ENCODE measurements at places on chromosomes 12 and 14.

DNA sequence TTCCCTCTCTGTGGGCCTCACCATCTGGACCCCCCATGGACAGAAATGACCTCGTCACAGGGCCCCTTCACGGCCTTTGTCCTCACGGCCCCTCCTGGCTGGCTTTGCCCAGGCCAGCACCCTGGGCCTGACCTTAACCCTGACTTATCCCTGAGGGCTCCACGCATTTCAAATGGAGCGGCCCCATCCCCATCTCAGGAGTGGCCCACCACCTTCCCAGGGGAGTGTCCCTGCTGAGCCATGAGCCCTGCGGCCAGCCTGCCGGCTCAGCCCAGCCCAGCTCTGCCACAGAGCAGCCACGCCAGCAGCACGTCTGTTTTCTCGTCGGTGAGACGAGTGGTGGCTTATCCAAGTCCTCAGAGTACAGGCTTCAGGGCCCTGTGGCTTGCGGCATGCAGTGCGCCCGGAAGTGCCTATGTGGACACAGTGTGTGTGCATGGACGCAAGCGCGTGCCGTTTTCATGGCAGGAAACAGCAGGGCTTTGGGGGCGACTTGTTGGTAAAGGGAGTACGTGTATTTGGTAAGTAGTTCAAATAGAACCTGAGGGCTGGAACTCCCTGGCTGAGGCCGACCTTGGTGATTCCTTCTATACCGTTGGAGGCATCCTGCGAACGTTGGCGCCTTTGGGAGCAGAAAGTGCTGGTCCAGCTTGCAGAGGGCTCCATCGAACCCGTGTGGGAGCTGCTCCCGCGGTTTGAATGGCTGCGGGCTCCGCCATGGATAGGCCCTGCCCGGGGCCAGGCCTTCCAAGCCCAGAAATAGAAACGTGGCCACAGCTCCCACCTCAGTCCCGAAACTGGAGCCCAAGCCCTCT is 52.1 kb downstream of the LRCOL1 start:
- peak; percentile 17 for DNase-seq

DNA sequence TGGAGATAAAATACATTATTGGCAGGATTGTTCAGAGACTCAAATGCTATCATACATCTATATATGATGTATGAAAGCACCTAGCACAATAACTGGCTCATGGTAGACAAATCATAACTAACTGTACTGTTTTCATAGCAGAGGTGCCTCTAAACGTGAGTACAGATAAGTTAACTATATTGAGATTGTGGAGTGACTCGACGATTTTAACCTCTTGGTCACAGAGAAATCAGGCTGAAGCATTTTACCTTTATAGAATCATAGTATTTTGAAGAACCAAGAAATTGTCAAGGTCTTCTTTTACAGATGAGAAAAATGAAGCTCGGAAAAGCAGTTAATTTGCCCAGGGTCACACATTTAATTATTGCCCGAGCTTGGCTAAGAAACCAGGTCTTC is 666 bp upstream of the DERA start:
- no peak for DNase-seq

DNA sequence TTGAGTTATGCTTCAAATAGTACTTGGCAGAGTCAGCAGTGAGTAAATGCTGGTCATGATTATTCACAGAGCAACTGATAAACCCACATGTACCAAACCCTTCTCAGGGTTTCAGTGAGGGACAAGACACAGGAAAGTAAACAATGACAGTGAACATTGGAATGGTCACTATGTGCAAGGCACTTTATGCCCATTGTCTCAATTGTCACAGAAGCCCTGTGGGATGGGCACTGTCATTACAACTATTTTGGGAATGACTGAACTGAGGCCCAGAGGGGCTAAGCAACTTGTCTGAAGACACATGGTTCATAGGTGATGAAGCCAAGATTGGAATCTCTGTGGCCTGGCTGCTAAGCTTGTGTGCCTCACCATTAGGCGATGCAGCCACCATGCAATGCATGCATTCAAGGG is 238.5 kb downstream of the RBM19 start:
- no peak for DNase-seq

- peak; percentile 79 for DNase-seq
Observed at GRCh38 chr12:6644257-6644596, 3.0 kb downstream of the ACRBP start.

DNA sequence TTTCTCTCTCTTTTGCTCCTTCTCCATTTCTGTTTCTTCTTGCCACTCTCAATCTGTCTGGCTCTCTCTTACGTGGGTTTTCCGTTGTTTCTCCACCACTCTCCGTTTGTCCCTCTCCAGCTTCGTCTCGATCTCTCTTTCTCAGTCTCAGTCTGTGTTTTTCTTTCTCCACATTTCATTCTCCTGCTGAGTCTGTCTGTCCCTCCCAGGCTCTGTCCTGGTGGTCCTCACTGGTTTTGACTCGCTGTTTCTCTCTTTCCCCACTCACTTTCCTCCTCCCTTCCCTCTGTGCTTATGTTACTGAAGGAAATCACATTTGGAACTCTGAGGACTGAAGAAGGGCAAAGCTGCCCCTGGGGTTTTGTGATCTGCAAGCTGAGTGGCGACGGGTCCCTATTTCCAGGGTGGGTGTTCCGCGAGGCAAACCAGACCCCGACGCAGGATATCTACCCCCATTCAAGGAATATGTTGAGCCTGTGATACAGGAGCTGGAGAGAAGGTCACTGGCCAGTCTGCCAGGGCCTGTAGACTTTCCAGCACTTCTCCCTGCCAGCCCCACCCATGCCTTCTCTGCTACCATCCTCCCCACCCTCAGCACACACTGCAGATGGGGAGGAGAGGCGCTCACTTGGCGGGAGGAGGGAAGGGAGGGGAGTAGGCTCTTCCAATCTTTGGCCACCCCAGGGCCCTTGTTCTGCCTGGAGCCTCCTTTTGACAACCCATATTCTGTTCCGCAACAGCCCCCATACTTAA is 102.7 kb upstream of the MAP1LC3B2 start:
- DNase-seq, result no peak

DNA sequence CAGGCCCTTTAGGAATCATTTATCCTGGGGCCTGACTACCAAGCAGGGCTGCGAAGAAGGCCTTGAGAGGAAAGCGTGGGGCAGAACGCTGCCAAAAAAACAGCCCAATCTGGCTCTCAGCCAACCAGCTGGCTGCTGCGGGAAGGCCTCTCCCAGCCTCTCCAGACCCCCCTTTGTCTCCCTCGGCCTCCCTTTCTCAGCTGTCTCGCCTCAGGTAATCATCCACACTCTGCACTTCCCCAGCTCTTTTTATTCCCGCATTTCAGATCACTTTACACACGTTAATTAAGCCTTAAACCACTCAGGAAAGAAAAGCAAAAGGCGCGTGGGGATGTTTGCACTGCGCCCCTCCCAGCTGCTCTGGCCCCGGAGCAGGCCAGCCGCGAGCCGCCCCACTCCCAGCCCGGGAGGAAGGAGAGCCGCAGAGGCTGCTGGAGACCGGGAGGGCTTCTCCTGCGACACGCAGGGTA is 208.2 kb upstream of the FOXN3 start:
- no peak for DNase-seq

DNA sequence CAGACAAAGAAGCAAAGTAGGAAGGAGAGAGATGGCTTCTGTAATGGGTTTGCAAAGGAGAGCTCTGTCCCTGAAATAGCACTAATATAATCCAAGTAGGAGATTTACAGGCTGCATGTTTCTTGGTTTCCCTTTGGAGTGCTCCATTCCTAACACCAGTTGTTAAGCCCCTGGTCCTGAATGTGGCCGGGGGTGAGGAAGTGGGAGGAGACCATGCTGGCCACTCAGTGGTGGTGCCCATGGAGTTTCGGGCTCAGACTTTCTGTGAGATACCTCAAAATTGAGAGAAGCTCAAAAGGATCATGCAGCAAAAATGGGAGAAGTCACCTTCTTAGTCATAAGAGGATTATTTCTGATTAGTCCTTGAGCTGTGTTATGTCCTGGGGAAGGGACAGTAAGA is 88.5 kb downstream of the DAD1 start:
- DNase-seq, result no peak

DNA sequence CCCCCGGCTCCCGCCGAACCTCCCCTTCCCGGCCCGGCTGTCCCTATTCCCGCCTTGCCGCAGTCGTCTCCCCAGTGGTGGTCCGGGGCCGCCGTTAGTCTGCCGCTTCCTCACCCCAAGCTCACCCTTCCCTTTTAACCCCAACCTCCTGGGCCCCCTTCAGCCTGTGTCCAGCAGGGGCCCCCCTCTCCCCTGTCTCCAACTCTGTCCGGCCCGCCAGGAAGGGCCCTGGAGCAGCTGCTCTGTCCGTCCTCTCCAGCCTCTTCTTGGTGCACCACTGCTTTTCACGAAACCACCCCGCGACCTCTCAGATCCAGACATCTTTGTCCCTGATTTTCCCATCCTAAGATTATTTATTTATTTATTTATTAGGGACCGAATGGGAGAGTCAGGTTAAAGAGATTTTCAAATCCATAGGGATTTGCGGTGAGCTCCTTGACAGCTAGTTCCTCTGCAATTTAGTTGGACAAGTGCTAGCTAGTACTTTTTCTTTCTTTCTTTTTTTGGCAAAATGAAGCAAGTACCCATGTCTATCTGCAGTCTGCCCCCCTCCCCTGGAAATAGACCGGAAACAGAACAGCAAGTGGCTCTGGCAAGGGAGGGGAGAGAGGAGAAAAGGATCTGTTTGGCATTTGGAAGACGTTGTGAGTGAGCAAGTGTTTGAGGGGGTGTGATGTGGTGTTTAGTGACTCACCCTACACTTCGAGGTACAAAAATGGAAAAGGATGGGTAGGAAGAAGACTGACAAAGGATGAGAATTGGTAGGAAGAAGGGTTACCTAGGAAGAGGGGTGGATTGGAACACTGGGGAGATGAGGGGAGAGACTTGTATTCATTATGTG is 632 bp downstream of the UBR7 start:
- peak; percentile 65 for DNase-seq

DNA sequence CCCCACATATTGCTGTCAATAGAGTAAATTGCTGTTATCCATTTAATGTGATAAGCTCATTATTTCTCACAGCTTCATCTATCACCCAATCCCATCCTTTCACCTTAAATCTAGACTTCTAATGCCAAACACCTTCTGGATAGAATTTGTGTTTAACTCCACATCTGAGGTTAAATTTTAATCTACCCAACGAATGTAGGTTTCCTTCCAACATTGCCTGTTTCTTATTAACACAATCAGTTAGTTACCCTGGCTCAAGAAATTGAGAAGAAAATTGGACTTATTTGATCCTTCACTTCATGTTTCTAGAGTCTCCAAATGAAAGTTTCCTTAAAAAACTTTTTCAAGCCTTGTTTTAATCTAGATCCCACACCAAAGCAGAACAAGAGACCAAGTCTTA is 67.3 kb downstream of the PTPRO start:
- DNase-seq, result no peak

DNA sequence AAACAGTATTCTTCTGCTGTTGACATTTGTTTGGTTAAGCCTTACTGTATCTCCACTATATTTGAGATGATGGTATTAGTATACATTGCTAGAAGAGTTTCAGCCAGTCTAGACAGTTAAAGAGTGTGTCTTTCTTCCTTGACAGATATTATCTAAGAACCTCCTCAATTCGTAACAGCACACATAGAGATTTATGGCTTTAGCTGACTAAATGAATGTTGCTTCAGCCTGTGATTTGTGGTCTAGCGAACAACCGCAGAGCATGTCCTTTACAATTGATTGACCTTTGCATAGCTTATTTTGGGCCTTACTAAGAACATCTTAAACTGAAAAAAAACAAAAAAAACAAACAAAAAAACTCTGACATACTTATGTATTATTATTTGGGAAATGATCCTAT is 122.2 kb downstream of the DAAM1 start:
- peak; percentile 5 for DNase-seq

DNA sequence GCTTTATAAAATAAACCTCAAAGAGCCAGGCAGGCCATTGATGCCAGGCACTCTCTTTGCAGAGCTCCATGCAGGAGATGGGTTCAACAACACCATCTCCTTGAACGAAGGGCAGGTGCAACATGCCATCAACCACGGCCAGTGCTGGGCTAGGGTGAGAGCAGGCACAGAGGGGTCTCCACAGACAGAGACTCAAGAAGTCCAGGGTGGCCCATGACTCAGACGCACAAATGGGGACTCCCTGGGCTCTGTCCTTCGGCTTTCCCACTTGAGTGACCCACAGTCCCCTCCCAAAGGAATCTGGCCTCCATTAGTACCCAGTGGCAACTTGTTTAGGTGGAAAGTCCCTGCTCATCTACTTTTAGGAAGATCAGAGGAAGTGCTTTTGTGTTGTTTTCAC is 124.4 kb upstream of the PZP start:
- DNase-seq, result no peak

DNA sequence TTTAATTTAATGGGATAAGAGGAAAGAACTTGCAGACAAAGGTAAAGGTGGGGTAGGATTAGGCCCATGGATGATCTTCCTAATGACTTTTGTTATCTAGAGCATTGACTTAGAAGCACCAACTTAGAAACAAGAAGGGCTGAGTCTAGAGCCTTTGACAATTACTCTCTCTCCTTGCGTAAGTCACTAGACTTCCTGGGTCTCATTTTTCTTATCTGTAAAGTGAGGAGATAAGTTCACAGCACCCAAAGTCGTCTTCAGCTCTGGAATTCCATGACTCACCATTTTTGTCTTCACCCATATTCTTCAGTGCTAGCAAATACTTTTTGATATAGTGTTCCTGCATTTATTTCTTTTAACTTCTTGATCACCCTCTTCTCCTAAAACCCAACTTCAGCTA is 75.7 kb downstream of the SSPN start:
- no peak for DNase-seq

DNA sequence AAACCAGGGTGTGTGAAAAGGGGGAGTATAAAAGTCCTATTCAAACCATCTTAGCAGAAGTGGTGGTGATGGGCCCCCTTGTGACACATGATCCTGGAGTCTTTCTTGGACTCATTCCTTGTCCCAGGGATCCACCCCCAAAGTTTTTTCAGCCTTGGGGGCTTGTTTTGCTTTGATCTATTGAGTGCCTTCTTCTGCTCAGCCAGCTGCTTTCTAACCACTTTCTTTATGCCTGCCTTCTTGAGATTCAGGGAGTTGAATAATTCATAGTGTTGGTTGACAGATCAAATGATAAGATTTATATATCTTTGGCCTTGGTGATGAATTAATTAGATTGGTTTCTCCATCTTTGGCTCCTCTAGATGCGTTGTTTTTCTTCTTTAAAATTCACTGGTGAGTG is 926.7 kb downstream of the DIO2 start:
- no peak for DNase-seq

DNA sequence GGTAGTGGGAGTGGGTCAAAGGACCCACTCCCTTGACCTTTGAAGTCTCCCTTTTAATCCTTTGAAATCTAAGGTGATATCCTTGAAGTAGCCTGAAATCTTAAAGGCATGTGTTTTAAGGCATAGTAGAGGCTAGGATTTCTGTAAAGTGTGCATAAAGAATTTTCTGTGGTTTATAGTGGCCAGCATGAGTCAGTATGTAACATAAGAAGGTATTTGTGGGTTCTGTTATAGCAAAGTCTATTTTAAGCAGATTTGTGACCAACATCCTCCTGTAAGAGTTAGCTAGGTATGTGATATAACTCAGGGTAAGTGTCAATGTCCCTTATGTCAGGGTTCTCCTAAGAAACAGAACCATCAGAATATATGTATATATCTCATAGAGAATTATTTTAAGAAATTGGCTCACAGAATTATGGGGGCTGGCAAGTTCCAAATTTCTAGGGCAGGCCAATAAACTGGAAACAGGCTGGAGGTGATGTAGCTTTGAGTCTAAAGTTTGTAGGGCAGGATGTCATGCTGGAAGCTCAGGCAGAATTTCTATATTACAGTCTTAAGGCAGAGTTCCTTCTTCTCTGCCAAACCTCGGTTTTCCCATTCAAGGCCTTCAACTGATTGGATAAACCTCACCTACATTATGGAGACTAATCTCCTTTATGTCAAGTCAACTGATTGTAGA is 18.7 kb upstream of the EPYC start:
- no peak for DNase-seq
